CD4-positive, alpha-beta T cell treated with Interleukin-4 for 4 hours (primary cell): ENCODE measurements at places on chromosomes 12 and 14.

DNA sequence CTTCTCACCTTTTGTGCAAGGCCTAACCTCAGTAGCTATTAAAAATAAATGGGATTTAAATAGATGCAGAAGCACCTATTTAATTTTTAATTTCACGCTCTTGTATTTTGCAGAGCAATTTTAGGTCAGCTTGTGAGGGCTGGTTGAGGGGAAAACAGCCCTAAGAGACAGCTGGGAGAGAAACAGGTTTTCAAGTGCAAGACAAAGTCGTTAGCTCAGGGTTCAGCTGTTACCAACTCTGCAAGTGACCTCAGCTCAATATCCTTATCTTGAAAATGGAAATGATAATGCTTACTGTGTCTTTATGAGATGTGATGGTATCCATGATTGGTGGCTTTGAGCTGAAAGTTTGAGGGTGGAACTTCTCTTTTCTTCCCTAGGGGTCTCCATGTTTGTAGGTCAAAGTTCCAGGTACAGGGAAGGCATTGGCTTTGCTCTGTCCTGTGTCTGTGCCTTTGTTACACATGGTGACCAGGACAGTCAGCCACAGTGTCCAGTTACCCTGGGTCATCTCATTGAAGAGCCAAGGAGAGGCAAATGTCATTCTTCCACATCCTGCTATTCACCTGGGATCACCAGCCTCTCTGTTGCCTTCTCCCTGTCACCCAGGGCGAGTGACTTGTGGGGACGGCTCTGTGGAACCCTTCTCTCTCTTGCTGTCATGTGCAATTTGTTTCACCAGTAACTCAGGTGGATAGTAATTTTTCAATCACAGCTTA is 100.3 kb downstream of the SAMD4A start:
- DNase-seq, result no peak

GRCh38 chr12:108447168-108447832 is 67.8 kb upstream of the FICD start:
- DNase-seq, result no peak

- DNase-seq, result no peak
Observed at GRCh38 chr12:78725033-78725432, 139.5 kb upstream of the SYT1 start.

DNA sequence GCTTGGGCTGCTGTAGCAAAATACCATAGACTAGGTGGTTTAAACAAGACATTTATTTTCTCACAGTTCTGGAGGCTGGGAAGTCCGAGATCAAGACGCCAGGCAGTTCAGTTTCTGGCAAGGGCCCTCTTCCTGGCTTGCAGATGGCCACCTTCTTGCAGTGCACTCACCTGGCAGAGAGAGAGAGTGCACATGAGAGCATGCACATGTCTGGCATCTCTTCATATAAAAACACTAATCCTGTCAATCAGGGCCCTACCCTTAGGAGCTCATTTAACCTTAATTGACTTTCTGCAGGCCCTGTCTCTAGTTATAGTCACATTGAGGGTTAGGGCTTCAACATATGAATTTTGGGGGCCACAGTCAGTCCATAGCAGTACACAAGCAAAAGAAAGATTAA is 12.4 kb upstream of the EVL start:
- DNase-seq, result no peak

DNA sequence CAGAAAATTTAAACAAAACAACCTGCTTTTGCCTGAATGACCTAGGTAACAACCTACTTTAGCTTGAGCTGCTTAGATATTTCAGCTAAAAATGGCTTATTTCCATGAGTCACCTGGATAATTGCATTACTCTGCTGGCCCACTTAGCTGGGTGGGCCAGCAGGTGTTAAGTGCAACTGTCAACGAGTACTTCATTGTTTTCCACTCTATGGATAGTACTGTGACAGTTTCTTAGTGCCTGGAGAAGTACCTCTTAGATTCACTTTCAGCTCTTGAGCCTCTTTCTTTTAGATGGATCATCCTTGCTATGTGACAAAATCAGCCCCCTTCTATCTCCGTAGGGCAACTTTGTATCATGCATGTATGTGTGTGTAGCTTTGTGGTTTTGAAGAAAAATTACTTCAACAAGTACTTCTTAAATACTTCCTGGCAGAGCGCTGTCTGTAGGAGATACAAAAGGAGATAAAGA is 368.2 kb upstream of the ATP2B1 start:
- DNase-seq, result peak; percentile 19

DNA sequence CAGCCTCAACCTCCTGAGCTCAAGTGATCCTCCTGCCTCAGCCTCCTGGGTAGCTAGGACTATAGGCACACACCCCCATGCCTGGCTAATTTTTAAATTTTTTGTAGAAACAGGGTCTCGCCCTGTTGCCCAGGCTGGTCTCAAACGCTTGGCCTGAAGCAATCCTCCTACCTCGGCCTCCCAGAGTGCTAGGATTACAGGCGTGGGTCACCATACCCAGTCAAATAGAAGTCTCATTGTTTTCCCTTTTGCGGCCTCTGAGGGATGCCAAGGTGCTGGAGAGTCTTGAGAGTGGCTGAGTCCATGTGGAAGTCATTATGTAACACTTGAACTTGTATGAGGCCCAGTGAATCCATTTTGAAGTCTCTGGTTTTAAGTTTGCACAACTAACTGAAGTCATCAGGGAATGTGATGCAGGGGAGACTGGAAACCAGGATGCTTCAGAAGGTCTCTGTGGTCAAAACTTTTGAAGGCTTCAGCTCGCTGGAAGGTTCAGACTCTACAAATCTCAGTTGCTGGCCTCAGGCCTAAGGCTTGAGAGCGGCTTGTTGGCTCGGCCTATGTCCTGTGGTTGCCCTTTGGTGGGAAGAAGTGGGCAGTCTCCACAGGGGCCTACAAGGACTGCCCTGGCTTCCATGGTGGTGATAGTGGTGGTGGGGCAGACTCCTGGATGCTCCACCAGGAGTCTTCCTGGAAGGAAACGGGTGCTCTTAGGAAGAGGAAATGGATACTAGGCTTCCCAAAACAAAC is 29.2 kb downstream of the GALNT16 start:
- DNase-seq, result no peak

DNA sequence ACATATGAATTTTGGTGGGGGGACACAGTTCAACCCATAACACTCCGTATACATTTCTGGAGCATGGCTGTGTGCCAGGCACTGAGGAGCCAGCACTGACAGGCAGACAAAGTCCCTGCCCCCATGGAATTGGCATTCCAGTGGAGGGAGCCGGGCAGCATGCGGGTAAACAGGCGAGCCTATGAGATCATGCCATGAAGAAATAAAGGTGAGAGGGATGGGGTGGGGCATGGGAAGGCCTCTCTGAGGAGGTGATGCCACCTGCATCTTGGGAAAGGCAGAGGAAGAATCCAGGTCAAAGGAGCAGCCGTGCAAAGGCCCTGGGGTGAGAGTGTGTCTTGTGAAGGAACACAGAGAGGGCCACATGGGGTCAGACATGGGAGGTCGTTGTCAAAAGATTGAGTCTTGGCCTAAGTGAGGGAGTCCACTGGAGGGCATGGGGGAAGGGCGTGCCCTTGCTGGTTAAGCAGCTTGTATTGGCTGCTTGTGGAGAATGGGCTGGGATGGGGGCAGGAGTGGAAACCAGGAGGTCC is 3.6 kb downstream of the OTUB2 start:
- no peak for DNase-seq

- no peak for DNase-seq
Observed at GRCh38 chr14:69696204-69696527, 70.8 kb upstream of the SRSF5 start.

- DNase-seq, result no peak
Observed at GRCh38 chr14:102711946-102712345, 65.3 kb upstream of the TRAF3 start.

GRCh38 chr12:52208424-52209165 is 16.8 kb upstream of the KRT80 start:
- DNase-seq, result no peak

- no peak for DNase-seq
Observed at GRCh38 chr12:25734529-25735180, 181.6 kb upstream of the LMNTD1 start.

- DNase-seq, result no peak
Observed at GRCh38 chr14:21018286-21018685, 6.6 kb downstream of the NDRG2 start.

DNA sequence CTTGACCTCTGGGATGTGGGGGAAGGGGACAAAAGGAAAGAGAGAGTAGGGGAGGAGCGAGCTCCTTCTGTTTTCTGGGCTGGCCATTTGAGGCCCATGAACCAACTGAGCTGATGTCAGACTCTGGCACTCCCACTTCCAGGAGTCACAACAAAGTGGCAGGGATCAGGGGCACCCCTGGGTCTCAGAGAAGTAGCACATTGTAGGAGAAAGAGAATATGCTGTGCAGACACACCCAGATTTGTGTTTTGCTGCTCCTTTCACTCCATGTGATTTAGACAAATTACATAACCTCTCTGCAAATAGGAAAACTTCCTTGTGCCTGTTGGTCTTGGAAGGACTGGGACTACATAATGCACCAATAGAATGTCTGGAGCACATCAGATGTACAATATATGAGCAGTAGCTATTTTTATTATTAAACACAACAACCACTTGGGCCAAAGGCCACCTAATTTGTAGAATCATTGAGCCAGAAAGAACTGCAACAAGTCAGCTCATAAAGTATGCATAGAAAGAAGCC is 265.5 kb downstream of the ZFP36L1 start:
- no peak for DNase-seq

- no peak for DNase-seq
Observed at GRCh38 chr12:96383371-96383770, 16.9 kb downstream of the CDK17 start.

GRCh38 chr12:42426746-42427145 is 100.8 kb downstream of the PPHLN1 start:
- DNase-seq, result no peak

GRCh38 chr12:104772336-104772735 is 185.8 kb downstream of the SLC41A2 start:
- no peak for DNase-seq

DNA sequence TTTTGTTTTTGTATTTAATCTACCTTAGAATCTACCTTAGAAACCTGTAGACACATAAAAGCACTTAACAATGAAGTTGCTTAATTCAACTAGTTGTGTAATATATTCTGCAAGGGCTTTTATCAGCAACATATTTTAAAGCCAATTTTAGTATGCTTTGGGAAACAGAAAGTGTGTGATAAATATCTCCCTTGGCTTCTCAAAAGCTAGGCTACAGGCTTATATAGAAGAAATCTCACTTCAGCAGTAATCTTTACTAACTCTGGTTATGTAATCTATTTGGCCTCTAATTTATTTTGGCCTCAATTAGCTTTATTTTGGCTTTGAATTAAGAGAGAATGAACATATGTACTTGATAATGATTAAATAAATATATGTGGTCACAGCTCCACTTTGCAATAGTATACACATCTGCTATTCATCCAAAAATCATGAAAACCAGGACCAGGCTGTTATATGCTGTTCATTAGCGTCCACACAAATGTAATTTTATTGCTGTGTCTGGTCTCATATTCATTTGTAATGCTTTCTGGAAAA is 37.2 kb downstream of the LRP6 start:
- DNase-seq, result no peak

DNA sequence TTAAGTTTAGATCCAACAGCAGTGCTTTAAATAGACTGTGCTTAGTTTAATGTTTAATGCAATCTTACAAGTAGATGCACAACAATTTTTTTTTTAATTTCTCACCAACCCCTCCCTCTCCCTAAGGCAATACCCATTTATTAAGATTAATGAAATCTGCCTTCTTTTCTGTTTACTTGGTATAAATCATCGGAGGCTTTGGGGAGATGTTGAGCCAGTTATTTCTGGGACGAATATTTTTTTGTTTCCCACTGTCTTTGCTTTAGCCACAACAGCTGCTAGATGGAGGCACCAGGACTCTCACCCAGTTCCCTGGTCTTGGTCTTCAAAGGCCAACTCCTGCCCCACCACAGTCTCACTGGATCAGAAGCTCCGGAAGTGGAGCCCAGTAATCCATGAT is 113.4 kb downstream of the PLXNC1 start:
- DNase-seq, result no peak

DNA sequence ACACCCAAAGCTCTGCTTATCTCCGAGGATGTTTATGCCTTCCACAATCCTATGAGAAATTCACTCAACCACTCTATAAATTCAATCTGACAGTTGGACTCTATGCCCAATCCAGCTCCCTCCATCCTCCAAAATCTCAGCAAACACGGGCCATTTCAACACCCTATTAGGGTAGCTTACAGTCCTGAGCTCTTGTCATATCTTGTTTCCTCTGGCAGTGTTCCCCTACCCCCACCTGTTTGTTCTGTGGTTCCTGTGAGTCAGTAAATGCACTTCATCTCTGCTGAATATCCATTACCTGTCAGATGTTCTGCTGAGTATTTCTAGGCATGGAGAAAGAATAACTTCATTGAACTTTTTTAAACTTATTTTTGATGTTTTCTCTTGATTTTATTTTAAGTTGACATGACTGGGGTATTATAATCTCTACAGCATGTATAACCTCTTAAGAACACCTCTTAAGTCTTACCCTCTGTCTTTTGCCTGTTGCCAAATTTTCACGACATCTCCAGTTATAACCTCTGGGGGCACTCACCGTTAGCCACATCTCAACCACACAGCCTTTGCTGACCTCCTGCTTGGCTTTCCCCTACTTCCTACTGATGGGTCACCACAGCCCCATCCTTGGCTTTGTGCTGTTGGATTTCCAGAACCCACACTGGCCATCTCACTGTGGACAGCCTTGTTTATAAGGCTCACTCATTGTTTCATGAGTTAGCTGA is 317.0 kb upstream of the TMPO start:
- DNase-seq, result no peak

DNA sequence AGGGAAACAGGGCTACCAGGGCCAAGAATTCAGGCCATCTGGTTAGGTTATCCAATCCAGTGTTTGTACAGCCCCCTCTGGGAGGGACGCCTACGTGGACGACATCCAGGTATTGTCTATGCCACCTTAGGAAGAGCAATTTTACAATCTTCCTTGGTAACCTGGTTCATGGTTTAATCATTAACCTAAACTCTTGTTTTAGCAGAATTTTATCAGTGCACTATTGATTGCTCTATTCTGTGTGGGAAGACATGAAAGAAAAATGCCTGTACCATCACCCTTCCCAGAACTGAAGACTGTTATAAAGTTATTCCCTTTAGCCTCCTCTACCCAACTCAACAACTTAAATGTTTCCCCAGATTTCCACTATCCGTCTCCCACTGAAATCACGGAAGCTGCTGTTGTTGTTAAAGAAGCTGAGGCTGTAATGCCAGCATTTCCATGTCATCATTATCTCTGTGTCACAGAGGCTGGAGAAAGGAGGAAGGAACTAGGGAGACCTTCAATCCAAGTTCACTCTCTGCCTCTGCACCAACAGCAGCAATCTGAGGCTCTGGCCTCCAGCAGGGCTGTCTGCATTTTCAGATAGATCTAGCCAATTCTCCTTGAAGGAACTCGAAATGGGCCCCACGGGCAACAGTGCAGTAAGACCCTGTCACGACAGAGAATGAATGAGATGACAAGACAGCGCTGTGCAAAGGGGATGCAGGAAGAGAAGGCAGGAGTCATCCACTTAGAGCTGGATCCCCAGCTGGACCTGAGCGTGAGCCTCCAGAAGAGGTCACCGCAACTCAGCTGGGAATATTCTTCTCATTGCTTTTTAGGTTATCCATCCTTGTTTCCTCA is 183.4 kb upstream of the GZMB start:
- no peak for DNase-seq
